Type B pancreatic cell (in vitro differentiated cells): ENCODE measurements at places on chromosomes 13 and 19.

- H3K27ac ChIP-seq, result peak overlapping the region; percentile 88
- peaks cover 19% of the 10 kb centered on the region for H3K36me3 ChIP-seq
- DNase-seq, result no peak
- no peaks in the 10 kb centered on the region for H3K27me3 ChIP-seq
- peak overlapping the region; percentile 100 for H3K4me3 ChIP-seq
Observed at GRCh38 chr19:17512574-17512939, 1.1 kb downstream of the PGLS start.

DNA sequence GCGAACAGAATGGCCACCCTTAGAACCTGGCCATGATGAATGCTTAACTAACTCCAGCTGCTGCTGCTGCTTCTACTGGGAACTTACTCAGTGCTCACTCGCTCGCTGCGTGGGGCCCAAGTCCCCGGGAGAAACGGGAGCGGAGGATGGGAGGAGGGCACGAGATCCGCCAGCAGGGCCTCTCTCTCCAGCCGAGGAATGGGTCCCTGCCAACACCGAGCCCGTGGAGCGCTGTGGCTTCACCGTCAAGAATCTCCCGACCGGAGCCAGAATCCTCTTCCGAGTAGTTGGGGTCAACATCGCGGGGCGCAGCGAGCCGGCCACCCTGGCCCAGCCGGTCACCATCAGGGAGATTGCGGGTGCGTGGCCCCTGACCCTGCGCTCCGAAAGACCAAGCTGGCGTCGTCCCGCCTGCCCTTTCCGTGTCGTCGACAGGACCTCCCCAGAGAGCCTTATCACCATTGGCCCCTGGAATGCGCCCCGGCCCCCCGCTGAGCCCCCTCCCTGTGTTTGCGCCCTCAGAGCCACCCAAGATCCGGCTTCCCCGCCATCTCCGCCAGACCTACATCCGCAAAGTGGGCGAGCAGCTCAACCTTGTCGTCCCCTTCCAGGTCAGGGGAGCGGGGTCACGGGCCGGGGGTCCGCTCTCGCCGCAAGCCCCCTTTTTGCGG is 17.8 kb upstream of the EMC10 start:
- peaks cover 4% of the 10 kb centered on the region for H3K27me3 ChIP-seq
- DNase-seq, result no peak
- no peaks in the 10 kb centered on the region for H3K36me3 ChIP-seq
- H3K4me1 ChIP-seq, result peaks cover 5% of the 10 kb centered on the region
- no peak overlapping the region for H3K27ac ChIP-seq

GRCh38 chr19:33383720-33384292 is 10.3 kb downstream of the CEBPG start:
- peaks cover 26% of the 10 kb centered on the region for H3K4me1 ChIP-seq
- H3K27ac ChIP-seq, result no peak overlapping the region
- H3K4me3 ChIP-seq, result no peak overlapping the region
- peaks cover 21% of the 10 kb centered on the region for H3K36me3 ChIP-seq
- no peaks in the 10 kb centered on the region for H3K27me3 ChIP-seq
- DNase-seq, result no peak

- H3K4me3 ChIP-seq, result no peak overlapping the region
- peaks cover 3% of the 10 kb centered on the region for H3K27me3 ChIP-seq
- no peak overlapping the region for H3K27ac ChIP-seq
- H3K36me3 ChIP-seq, result no peaks in the 10 kb centered on the region
- DNase-seq, result no peak
Observed at GRCh38 chr19:4622695-4623421, 16.5 kb upstream of the TNFAIP8L1 start.

- DNase-seq, result peak; percentile 88
- no peaks in the 10 kb centered on the region for H3K36me3 ChIP-seq
- H3K27ac ChIP-seq, result no peak overlapping the region
- H3K4me3 ChIP-seq, result peak overlapping the region; percentile 35
- peaks cover 3% of the 10 kb centered on the region for H3K4me1 ChIP-seq
- H3K27me3 ChIP-seq, result peaks cover 19% of the 10 kb centered on the region
Observed at GRCh38 chr13:26929971-26930730, 169.6 kb upstream of the GPR12 start.

GRCh38 chr13:50917572-50917971 is 8.0 kb downstream of the RNASEH2B start:
- no peak overlapping the region for H3K4me3 ChIP-seq
- H3K4me1 ChIP-seq, result peaks cover 23% of the 10 kb centered on the region
- DNase-seq, result no peak
- no peaks in the 10 kb centered on the region for H3K27me3 ChIP-seq
- H3K36me3 ChIP-seq, result peaks cover 8% of the 10 kb centered on the region

GRCh38 chr19:49642492-49643035 is 555 bp downstream of the SCAF1 start:
- peak overlapping the region; percentile 98 for H3K4me3 ChIP-seq
- no peak for DNase-seq
- H3K27ac ChIP-seq, result peak overlapping the region; percentile 100
- H3K4me1 ChIP-seq, result peaks cover 47% of the 10 kb centered on the region
- no peaks in the 10 kb centered on the region for H3K27me3 ChIP-seq

DNA sequence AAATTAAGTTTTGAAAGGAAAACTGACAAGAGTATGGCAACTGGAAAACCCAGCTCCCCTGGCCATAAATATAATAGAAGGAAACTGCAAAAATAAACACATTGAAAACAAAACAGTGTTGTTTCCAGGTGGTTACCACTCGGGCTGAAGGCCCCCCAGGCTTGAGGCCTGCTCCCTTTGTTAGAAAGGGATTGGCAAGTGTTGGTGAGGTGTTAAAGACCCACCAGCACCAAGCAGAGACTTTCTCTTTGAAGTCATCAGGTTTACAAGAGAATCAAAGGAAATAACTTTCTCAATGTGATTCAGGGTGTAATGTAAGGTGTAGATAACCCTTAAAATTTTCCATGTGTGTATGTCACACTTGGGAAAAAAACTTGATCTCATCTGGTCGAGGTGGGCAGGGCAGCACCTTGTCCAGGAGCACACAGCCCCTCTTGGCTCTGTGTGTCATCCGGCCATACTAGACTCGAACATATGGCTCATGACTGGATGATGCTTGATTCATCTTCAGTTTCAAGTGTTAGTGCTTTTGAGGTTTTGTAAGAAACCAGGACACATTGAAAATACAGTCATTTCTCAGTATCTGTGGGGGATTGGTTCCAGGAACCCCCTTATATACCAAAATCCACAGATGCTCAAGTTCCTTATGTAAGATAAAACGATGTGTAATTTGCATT is 7.8 kb downstream of the ACTN4 start:
- peak overlapping the region; percentile 100 for H3K27ac ChIP-seq
- DNase-seq, result no peak
- H3K4me3 ChIP-seq, result peak overlapping the region; percentile 67
- H3K27me3 ChIP-seq, result no peaks in the 10 kb centered on the region

DNA sequence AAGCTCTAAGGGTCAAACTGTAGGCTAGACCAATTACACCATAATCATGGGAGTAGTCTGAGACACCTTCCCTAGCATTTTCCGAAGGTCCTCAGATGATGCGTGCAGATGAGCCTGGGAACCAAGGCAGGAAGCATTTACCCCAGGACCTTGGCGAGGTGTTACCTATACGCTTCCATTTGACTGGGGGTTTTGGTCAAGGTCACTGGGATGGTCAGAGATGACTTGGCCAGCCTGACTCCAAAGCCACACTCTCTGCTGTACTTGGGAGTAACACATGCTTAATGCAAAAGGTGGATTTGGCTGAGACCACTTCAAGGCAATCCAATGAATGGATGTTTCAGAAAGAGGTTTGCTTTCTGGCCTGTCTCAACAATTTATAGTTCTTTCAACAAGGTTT is 98.9 kb upstream of the IRS2 start:
- DNase-seq, result no peak
- H3K27ac ChIP-seq, result no peak overlapping the region
- H3K4me1 ChIP-seq, result no peaks in the 10 kb centered on the region
- H3K27me3 ChIP-seq, result no peaks in the 10 kb centered on the region

DNA sequence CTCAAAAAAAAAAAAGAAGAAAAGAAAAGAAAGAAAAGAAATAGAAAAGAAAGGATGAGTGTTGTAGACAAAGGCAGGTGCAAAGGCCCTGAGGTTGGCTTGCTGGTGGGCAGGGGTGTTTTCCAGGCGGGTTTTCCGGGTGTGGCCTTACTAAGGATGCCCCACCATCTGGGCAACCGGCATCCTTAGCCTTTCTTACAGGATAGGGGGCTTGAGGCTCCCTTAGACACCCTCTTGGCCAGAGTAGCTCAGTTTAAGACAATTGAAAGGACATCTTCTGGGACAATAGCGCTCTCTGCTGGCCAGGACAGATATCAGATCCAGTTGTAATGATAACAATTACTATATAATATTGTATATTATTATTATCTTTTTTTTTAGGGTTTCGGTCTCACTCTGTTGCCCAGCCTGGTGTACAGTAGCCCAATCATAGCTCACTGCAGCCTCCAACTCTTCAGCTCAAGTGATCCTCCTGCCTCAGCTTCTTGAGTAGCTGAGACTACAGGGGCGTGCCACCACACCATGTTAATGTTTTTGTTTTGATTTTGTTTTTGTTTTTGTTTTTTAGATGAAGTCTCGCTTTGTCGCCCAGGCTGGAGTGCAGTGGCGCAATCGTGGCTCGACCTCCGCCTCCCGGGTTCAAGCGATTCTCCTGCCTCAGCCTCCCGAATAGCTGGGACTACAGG is 1.4 kb upstream of the QTRT1 start:
- H3K4me3 ChIP-seq, result no peak overlapping the region
- no peaks in the 10 kb centered on the region for H3K36me3 ChIP-seq
- DNase-seq, result no peak
- no peak overlapping the region for H3K27ac ChIP-seq

- H3K4me1 ChIP-seq, result peaks cover 60% of the 10 kb centered on the region
- H3K4me3 ChIP-seq, result peak overlapping the region; percentile 31
- peak overlapping the region; percentile 61 for H3K27ac ChIP-seq
- H3K36me3 ChIP-seq, result peaks cover 23% of the 10 kb centered on the region
- H3K27me3 ChIP-seq, result no peaks in the 10 kb centered on the region
Observed at GRCh38 chr13:98535501-98536354, 41.2 kb downstream of the STK24 start.

GRCh38 chr13:66353664-66354063 is 876.5 kb downstream of the PCDH9 start:
- no peaks in the 10 kb centered on the region for H3K36me3 ChIP-seq
- no peak for DNase-seq
- peaks cover 19% of the 10 kb centered on the region for H3K4me1 ChIP-seq
- no peak overlapping the region for H3K4me3 ChIP-seq

DNA sequence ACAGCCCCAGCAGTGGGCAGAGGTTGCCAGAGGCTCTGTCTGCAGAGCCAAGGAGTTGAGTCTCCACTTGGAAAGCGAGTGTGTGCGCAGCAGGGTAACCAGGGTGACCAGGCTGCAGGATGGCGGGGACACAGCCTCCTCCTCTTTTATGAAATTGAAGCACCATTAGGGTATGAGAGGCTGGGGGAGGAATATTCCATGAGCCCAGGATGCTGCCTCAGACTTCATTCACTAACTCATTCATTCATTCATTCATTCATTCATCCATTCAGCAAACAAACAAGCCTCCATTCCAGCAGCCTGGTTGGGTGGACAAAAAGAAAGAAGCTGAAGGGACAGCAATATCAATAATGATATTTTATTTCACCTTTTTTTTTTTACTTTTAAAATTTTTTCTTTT is 6.6 kb upstream of the LMTK3 start:
- H3K4me3 ChIP-seq, result no peak overlapping the region
- H3K27me3 ChIP-seq, result peaks cover 4% of the 10 kb centered on the region
- DNase-seq, result no peak
- H3K36me3 ChIP-seq, result no peaks in the 10 kb centered on the region
- H3K4me1 ChIP-seq, result peaks cover 5% of the 10 kb centered on the region
- no peak overlapping the region for H3K27ac ChIP-seq

- peaks cover 8% of the 10 kb centered on the region for H3K4me1 ChIP-seq
- H3K27me3 ChIP-seq, result peaks cover 25% of the 10 kb centered on the region
- no peak overlapping the region for H3K4me3 ChIP-seq
- no peak overlapping the region for H3K27ac ChIP-seq
- H3K36me3 ChIP-seq, result no peaks in the 10 kb centered on the region
Observed at GRCh38 chr13:52975969-52976368, 52.6 kb upstream of the OLFM4 start.

DNA sequence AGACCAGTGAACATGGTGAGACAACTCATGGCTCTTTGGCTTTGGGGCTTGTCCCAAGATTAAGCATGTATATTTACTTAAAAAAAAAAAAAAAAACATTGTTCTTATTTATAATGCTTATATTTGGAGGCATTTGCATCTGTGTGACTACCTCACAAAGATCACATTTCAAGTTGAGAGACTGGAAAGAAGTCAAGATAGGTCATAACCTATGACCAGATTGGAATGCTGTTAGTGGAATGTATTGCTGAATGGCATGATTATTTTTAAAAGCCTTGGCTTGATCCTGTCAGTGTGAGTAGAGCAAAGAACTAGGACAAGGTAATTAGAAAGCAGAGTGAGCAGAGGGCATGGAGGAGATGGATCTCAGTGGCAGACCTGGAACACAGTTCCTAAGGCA is 214.6 kb downstream of the OXGR1 start:
- H3K27me3 ChIP-seq, result no peaks in the 10 kb centered on the region
- peaks cover 3% of the 10 kb centered on the region for H3K36me3 ChIP-seq
- H3K27ac ChIP-seq, result no peak overlapping the region
- H3K4me1 ChIP-seq, result peaks cover 18% of the 10 kb centered on the region

DNA sequence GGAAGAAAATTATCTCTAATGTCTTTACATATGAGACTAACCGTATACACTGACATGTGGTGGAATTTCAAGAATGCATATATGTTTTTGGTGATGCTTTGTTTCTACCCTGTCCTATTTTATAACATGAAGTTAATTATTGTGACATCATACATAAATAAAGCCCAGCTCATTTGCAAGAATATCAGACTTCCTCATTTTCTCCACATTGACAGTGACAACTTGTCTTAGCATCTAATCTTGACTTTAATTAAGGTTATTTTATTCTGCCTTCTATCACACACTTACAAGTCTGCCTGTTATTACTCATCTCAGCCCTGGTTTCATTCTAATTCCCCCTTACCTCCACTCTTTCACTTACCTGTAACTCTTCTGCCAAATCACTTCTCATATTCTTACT is 140.6 kb upstream of the STARD13 start:
- H3K27me3 ChIP-seq, result no peaks in the 10 kb centered on the region
- H3K36me3 ChIP-seq, result no peaks in the 10 kb centered on the region
- H3K4me1 ChIP-seq, result no peaks in the 10 kb centered on the region

DNA sequence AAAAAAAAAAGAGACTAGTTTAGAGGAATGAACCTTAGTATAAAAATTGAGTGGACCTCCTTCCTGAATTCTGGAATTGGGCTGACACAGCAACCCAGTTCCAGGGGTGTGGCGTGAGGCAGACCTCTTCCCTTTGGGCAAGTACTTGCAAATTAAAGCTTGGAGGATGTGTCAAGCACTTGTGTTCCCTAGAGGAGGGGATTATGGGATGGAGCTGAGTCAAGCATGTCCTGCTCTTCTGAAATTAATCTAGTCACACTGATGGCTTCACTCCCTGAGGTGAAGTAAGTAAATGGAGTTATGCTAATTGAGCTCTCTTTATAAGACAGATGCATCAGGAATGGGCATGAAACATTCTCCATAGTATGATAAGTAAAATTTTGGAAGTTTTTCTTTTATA is 107.7 kb upstream of the HTR2A start:
- H3K36me3 ChIP-seq, result no peaks in the 10 kb centered on the region
- H3K4me1 ChIP-seq, result no peaks in the 10 kb centered on the region
- peaks cover 6% of the 10 kb centered on the region for H3K27me3 ChIP-seq
- no peak overlapping the region for H3K4me3 ChIP-seq
- DNase-seq, result no peak

- H3K4me3 ChIP-seq, result no peak overlapping the region
- DNase-seq, result no peak
- H3K36me3 ChIP-seq, result peaks cover 15% of the 10 kb centered on the region
Observed at GRCh38 chr13:59666504-59666903, 497.2 kb downstream of the DIAPH3 start.
